Activated naive CD4-positive, alpha-beta T cell (primary cell): ENCODE measurements at places on chromosomes 5 and 9.

DNA sequence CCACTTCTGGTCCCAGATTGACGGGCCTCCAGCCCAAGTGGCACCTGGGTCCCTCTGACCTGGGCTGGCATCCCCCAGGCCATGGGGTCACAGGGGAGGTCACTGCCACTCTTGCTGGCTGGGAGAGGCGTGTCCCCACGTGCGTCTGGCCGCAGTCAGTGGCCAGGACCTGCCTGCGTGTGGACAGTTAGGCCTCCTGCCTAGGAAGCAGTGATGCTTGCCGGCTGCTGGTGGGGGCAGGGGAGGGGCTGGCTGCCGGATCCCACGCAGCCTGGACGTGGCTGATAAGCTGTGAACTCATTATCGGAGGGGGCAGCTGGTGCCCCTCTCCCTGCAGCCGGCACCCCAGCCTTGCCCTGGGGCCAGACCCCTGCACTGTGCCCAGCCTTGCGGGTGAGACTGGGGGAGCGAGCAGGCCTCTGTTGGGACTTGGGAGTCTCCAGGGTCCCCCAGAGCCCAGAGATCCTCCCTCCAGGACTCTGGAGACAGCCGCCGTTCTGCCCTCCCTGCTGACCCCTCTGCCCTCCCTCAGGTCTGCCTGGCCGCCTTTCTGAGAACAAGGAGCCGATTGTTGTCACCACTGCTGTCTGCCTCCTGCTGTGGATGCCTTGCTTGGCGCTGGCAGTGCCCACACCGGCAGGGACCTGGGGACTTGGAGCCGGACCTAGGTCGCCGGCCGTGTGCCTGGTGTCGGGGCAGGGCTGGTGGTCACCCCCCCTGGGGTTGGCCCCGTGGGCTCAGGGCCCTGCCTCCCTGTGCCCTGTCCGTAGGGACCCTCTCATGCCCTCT is 12.3 kb downstream of the RXRA start:
- DNase-seq = no peak

- DNase-seq = no peak
Measured at GRCh38 chr5:180889381-180889780, 9.6 kb upstream of the BTNL8 start.

DNA sequence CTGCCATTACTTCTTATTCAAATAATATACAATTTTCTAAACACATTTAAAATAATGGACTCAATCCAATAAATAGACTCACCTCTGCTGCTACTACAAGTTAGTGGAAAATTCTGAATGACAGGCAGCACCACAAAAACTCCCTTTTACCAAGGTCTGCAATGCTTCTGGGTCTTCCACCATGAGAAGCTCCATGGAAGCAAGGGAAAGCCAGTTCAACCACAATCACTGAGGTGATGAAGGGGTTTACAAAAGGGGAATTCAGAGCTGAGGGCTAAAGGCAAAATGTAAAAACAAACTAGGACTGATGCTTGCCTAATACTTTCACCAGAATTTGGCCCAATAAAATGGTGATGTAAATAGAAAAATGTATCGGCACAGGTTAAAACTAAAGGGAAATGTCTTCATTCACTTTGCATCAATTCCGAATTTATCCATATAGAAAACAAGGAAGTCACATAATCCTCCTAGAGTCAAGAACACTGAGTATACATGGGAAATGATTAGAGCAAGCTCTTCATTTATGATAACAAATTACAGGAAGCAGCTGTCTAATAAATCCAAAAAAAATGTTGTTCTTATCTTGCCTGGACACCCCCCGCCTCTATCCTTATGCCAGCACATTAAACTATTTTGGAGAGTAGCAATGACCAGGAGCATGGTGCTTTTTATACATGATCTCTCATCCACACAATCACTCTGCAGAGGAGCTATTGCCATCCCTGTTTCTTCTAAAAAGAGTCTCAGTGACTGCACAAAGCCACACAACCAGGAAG is 66.3 kb upstream of the NFIB start:
- no peak for DNase-seq

DNA sequence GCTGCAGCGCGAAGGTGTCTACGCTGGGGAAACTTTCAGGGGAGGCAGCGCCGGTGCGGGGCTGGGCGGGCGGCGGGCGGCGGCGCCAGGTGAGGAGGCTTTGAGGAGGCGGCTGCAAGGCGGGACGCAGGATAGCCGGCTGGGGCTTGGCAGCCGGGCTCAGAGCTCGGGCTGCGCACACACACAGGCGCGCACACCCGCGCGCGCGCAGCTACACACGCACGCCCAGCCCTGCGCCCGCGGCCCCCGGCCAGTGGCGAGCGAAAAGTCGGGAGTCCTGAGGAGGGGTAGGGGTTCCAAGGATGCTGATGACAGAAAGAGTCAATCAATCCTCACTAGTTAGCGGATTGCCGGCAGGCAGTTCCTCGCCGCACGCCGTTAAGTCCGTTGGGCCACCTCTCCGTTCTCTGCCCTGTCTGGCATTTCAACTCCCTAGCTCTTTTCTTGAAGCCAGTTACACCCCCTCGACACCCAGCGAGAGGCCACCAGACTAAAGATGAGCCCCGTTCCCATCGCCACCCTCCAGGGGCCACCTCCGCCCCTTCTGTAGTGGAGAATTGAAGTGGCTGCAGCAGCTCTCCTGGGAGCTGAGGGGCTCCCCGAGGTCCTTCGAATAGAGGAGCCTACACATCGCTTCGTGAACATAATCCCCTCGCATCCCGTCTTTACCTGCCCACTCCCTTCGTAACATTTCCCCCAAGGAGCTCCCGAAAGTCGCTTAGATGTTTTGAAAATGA is 1640.3 kb upstream of the C9orf72 start:
- DNase-seq = no peak
